SW 1271 (cell line): ENCODE measurements at places on chromosomes 5 and 9.

DNA sequence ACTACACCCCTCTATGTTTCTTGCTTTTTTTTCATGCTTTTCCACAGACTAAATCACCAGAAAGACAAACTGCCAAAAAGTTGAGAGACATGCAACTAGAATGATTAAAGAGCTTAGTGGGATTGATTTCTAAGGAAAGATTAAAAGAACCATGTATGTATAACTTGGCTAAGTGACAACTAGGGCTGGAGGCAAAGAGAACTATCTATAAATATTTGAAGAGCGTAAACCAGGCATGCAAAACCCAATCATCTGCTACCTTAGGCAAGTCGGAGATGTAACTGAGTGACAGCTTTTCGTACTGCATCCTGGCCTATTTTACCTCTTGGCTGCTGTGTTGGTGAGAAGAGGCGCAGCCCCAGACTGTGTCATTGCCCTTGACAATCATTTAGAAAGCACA, 121.0 kb upstream of the TLX3 start:
- DNase-seq: no peak

GRCh38 chr5:72505539-72506157, 1.6 kb downstream of the ZNF366 start:
- DNase-seq: no peak

- DNase-seq: no peak
Measured at GRCh38 chr5:140338336-140338735, 8.1 kb downstream of the HBEGF start.

GRCh38 chr9:2420543-2420942, 201.0 kb upstream of the VLDLR start:
- no peak for DNase-seq

DNA sequence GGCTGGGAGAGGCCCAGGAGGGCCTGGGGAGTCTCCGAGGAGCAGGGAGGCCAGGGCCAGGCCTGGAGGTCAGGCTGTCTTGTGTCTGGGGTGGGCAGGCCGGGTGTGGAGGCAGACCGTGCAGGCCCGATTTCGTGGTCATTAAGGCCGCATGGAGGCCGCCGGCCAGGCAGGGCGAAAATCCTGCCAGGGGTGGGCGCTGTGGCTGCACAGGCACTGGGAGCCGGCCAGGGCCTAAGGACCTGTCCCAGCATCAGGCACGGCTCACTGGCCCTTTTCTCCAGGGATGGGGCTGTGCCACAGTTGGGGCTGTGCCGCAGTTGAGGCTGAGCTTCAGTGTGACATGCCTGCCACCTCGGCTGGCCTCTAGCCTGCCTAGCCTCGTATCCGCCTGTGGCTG, 35.9 kb downstream of the ASS1 start:
- DNase-seq: no peak

DNA sequence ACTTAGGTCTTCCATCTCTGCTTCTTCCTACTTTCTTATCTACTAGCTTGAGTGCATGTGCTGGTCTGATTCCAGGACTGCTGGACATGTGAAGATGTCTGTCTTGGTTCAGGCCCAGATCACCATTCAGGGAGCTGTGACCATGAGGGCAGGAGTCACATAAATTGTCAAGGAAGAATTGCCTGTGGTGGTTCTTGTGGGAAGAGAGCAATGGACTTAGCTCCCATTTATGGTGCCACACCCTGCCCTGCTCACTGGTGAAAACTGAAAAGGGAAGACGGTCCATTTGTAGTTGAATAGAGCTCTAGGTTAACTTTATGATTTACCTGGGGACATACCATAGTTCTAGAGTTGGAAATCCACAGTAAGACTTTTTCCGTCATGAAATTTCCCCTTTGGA, 244.3 kb upstream of the ZNF608 start:
- no peak for DNase-seq

GRCh38 chr9:123940721-123941523, 11.0 kb upstream of the DENND1A start:
- no peak for DNase-seq

DNA sequence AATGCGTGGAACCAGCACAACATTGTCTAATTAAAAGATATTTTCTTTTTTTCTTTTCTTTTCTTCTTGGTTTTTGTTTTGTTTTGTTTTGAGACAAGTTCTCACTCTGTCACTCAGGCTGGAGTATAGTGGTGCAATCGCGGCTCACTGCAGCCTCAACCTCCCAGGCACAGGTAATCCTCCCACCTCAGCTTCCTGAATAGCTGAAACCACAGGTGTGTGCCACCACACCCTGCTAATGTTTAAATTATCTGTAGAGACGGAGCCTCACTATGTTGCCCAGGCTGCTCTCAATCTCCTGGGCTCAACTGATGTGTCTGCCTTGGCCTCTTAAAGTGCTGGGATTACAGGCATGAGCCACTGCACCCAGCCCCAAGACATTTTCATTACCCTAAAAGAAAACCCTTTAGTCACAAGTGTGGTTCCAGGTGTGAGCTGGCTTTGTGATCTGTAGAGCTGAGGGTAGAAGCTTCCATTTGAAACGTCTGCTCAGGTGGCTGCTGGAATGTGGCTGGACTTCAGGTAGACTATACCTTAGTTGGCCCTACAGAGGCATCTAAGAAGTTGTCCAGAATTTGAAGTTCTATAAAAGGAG, 19.1 kb upstream of the NEK6 start:
- no peak for DNase-seq

GRCh38 chr5:129114539-129115193, 20.1 kb downstream of the ISOC1 start:
- no peak for DNase-seq

- DNase-seq: no peak
Measured at GRCh38 chr5:158084292-158084691, 225.3 kb upstream of the CLINT1 start.

DNA sequence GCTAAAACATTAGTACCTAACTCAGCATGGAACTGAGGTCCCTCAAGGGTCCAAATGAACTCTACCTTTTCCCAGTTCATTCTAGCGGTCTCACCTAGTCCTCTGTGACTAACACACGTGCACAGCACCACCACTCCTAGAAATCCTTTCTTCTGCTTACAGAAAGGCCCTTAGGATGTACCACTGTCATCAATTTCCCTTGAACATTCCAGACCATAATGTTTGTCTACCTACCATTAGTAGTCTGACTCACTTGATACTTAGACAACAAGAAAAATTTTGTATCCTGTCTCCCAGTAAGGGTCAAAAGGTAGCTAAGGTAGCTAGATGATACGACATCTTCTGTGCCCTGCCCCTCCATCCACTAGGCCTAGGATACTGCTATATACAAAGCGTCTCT, 166.6 kb downstream of the TSSK1B start:
- no peak for DNase-seq

GRCh38 chr9:86695910-86696424, 251.3 kb downstream of the GAS1 start:
- no peak for DNase-seq

- DNase-seq: no peak
Measured at GRCh38 chr9:96553070-96553469, 66.6 kb downstream of the CDC14B start.

DNA sequence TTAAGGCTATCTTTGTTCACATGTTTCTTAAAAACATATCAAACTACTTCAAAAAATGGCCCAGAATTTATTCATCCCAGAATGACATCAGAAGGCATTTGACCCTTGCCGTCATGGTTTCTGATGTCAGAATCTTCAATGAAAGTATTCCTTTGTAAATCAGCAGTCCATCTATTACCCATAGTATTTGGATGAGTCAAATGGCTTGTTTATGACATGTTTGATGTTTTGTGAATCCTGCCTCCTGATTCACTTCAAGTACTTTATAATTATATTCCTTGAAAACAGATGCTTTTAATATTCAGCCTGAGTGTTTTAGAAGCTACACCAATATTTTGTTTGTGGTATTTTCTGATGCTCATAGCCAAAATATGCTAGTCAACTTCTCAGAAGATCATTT, 200.8 kb upstream of the MEF2C start:
- DNase-seq: no peak

GRCh38 chr5:7878381-7878873, 9.5 kb downstream of the MTRR start:
- no peak for DNase-seq

DNA sequence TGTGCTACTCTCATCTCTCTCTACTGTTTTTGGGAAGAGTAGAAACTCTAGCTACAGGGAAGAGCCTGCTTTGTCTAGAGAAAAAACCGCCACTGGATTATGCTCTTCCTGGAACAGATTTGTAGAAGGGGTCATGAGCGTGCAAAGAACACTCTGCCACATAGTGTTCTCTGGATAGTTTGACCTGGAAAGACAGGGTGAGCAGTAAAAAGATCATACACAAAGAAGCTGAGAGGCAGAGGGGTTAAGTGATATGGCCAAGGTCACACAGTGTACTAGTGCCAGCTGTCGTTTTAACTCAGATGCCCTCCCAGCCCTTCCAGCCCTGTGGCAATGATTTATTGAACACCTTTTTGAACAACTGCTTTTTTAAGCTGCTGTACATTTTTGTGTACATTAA, 182.2 kb downstream of the NNT start:
- no peak for DNase-seq

GRCh38 chr5:137636830-137637714, 98.8 kb downstream of the KLHL3 start:
- DNase-seq: no peak

DNA sequence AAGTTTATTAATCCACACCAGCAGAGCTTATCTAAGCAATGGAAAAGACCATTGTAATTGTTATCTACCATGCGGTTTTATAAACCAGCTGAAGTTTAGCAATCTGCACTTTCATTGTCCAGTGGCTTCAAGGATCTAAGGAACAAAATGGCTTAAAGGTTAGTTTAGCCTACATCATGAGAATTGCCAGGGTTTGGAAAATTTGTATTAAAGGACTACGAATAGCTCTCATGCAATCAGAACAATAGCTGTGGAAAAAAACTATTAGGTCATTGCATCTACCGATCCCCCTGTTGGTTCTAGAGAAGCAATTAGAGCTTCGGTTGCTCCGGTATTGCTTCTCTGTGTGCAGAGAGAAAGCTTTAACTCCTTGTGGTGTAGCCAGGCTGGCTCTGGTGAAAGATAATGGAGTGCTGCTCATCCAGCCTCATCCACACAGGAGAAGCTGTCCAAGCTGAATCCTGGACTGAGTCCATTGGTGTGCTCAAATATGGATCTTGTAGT, 86.3 kb upstream of the SLC12A2 start:
- no peak for DNase-seq

DNA sequence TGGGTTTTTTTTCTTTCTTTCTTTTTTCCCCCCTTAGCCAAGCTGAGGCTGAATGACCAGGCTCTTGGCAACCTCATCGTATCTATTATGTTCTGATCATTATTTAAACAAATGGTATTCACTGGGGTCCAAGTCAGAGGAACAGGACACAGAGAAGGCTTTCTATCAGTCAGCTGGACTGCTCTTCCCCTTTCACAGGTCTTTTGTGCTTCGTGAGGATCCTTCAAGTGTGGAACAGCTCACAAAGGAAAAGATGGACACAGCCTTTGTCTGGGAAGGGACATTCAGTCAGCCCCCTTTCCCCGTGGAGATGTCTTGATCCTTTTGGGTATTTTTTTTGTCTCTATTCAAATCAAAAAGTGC, 54.2 kb upstream of the DPYSL3 start:
- no peak for DNase-seq

GRCh38 chr5:169020102-169020501, 280.8 kb downstream of the SLIT3 start:
- no peak for DNase-seq

- DNase-seq: no peak
Measured at GRCh38 chr5:107526270-107526937, 144.3 kb downstream of the EFNA5 start.

DNA sequence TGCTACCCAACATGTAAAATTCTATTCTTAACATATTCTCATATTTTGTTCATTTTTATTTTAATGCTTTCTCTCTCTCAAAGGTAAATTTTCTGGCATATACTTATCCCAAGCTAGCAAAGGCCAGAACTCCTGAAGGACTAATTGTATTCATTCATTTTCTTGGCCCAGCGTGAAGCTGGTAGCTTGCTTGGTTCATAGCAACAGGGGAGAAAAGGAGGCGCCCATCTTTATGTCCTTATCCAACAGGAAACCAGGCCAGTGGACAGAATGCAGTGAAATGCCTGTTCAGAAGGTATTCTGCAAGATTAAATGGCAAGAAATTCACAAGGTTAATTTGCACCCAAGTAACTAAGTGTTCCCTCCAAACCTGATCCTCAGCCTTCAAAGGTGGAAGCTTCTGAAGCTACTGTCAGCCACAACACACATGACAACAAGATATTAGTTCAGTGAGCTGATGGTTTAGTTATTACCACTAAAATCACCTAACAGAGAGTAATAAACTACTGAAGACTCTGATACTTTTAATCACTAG, 5.6 kb downstream of the EFNA5 start:
- no peak for DNase-seq

- DNase-seq: no peak
Measured at GRCh38 chr9:124137009-124137943, 120.5 kb upstream of the NEK6 start.

DNA sequence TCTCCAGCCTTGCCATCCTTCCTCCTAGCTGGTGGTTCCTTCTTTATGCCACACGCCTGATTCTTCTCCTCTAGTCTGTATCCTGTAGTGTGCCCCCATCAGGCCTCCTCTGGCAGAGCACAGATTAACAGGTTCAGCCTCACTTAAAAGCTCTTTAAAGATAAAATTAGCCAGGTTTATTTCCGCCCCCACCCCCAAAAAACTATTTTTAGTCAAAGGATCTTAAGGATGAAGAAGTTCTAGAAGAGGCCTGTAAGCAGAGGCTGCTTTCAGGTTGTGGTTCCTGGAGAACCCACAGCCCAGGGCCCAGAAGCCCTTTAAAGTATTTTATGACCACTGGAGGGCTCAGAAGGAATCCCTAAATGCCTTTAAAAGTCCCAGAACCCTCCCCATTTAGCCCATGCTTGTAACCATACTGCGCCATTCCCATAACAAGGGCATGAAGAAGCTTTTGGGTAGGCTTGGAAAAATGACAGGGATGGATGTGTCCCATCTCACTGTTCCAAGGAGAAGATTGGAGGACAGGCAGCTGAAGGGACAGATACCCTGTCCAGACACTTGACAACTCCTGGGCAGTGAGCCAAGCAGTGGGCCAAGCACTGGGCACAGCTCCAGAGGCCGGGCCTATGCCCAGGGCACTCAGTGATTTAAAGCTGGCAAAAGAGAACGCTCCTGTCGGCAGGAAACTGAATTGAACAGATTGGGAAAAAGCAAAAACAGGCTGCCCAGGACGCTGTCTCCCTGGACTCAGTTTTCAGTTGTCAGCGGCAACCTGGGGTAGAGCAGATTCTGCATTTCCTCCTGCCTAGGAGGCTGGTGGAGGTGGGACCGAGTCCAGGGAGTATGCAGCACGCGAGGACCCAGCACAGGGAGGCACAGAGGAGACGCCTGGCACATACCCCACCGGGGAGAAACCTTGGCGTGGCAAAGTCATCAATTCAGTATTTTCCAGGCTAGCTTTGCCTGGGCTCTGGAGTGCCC, 106.3 kb upstream of the SSBP2 start:
- DNase-seq: peak; percentile 30

DNA sequence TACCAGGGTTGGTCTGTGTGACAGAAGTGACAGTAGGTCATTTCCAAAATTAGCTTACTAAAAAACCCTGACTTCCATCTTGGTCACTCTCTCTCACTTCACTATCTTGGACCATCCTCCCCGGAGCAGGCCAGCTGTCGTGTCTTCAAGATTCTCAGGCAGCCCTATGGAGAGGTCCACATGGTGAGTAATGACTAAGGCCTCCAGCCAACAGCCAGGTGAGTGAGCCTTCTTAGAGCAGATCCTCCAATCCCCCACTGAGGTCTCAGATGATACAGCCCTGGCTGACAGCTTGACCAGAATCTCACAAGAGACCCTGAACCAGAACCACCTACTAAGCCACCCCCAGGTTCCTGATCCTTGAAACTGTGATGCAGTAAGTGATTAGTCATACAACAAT, 92.0 kb downstream of the DCP2 start:
- no peak for DNase-seq
